Osteoblast (primary cell): ENCODE measurements at places on chromosomes 5 and 9.

- H3K36me3 ChIP-seq = no peaks in the 10 kb centered on the region
- H3K27ac ChIP-seq = no peak overlapping the region
- H3K4me3 ChIP-seq = no peak overlapping the region
- DNase-seq = no peak
These were observed 383.4 kb downstream of the BRINP1 start for GRCh38 chr9:118985851-118986250.

GRCh38 chr5:123367739-123368138 is 55.5 kb downstream of the CEP120 start:
- H3K4me1 ChIP-seq = no peaks in the 10 kb centered on the region
- DNase-seq = no peak

GRCh38 chr5:102865510-102866236 is 110.6 kb downstream of the PAM start:
- peak; percentile 91 for DNase-seq
- peak overlapping the region; percentile 93 for H3K4me3 ChIP-seq
- H3K4me1 ChIP-seq = peaks cover 21% of the 10 kb centered on the region
- no peaks in the 10 kb centered on the region for H3K27me3 ChIP-seq
- peaks cover 3% of the 10 kb centered on the region for H3K36me3 ChIP-seq

GRCh38 chr5:72649449-72649848 is 142.2 kb upstream of the ZNF366 start:
- DNase-seq = peak; percentile 76
- peaks cover 6% of the 10 kb centered on the region for H3K4me1 ChIP-seq
- H3K27me3 ChIP-seq = no peaks in the 10 kb centered on the region
- no peaks in the 10 kb centered on the region for H3K36me3 ChIP-seq
- H3K27ac ChIP-seq = no peak overlapping the region
- no peak overlapping the region for H3K4me3 ChIP-seq

DNA sequence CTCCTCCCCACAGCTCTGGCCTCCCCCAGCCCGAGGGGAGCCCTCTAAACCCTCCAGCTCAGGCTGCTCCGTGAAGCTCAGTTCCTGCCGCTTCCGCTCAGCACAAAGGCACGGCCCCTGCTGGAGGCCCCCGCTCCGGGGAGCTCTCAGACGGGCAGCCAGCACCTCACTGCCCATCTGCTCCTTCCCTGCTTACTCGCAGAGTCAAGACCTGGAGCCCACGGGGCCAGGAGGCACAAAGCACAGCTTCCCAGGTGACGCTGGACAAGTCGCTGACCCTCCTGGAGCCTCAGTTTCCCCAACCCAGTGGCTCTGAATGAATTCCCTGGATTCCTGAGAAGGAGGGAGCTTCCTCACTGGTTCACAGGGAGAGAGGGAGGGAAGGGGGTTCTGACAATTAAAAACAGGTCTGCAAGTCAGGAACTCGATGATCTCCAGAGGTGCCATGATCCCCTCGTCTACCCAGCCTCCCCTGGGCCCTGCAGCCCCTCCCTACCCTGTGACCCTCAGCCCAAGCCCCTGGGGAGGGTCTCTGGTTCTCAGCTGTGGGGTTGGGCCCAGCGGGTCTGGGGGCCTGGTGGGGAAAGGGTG is 36.2 kb downstream of the VAV2 start:
- H3K36me3 ChIP-seq = no peaks in the 10 kb centered on the region
- peaks cover 17% of the 10 kb centered on the region for H3K4me1 ChIP-seq

DNA sequence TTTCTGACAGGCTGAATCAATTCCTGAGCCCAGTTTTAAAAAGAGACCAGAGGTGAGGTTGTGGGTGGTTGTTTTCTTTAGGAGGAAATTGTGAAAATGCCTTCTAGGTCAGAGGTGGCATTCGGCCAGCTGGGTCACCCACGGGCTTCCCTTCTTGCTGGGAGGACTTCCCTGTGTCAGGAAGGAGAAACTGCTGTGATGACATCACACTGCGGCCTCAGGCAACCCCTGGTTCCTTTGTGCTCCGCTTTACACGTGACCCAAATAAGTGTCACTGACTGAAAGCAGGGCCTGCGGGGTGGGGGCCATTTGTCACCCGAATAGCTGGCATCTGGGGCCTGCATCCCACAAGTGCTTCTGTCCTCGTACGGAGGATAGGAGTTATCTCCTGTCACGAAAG is 39.7 kb downstream of the FABP6 start:
- peak; percentile 46 for DNase-seq

DNA sequence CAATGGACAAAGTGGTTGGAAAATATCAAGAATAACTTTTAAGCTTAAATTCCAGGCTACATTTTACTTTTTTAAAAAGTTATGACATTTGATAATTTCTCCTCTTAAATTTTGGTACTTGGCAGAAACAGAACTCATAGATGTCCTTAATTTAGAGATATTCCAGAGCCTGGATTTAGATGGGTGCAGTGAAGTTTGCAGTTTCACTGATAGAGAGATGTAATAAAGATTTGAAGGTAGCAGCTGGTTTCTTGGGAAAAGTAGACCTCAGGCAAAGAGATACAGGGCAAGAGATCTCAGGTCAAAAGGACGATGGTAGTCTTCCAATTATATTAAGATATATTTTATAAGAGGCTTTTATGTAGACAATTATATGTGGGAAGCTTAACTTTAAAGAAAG is 134.6 kb downstream of the ISL1 start:
- no peaks in the 10 kb centered on the region for H3K36me3 ChIP-seq
- no peak for DNase-seq
- H3K27ac ChIP-seq = no peak overlapping the region

DNA sequence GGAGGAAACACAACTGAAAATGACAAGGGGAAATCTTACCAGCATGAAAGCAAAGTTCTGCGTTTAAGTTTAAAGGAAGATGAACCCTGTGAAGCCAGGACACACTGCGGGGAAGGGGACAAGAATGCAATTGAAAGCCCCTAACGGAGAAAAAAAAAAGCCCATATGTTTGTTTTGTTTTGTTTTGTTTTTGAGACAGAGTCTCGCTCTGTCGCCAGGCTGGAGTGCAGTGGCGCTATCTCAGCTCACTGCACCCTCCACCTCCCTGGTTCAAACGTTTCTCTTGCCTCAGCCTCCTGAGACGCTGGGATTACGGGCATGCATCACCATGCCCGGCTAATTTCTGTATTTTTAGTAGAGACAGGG is 2.9 kb downstream of the STK10 start:
- no peak overlapping the region for H3K27ac ChIP-seq
- no peaks in the 10 kb centered on the region for H3K27me3 ChIP-seq
- no peak overlapping the region for H3K4me3 ChIP-seq
- no peak for DNase-seq

DNA sequence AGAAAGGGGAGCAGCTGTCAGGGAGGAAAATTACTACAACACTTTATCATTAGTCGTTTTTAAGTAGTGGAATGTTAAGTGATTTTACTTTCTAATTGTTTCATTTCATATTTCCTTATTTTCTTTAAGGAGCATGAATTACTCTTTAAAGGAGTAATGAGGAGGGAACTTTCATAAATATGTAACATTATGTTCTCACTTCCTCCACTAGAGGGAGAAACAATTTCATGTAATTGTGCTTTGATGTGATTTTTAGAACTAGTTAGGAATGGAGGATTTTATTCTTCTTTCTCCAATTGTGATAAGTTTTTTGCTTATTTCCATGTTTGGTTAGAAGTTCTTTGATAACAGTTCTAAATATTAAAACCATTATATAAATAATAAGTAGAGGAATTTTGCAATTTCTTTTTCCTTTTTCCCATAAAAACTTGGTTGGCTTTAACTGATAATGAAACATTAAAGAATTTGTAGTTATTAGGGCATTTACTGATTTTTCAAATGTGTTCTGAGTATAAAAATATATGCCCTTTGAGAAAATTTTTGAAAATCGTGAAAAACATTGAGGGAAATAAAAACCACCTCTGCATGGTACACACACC is 25.6 kb downstream of the CEP78 start:
- no peak overlapping the region for H3K4me3 ChIP-seq
- peaks cover 13% of the 10 kb centered on the region for H3K36me3 ChIP-seq
- no peak overlapping the region for H3K27ac ChIP-seq
- DNase-seq = no peak
- no peaks in the 10 kb centered on the region for H3K4me1 ChIP-seq

DNA sequence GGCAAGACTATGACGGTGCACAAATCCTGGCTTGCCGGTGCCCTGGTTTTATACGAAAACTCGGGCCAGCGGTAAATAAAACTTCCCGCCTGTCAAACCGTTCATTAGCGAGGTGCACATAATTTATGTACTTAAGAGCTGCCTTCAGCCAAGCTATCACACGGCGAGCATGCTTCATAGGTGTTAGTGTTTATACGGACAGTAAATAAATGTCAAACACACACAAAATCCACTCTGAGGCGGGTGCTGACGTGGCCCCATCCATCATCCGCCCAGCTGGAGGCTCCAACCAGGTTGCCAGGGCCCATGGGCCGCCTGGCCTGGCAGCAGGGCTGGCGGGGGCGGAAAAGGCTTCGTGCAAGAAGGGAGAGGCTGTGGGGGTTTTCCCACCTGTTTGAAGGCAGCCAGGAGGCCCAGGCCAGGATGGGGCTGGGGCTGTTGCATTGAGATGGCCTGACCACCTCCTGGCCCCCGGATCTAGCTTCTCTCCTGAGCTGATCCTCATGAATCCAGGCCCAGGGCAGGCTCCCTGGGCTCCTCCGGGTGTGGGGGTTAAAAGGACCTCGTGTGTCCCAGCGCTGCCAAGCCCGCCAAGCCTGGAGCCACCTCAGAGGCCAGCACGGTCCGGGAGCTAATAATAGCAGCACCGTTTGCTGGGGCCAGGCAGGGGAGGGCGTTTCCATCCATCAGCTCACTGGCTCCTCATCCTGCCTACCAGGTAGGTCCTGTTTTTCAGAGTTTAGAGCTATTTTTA is 43.2 kb downstream of the BARX1 start:
- H3K36me3 ChIP-seq = no peaks in the 10 kb centered on the region
- H3K4me1 ChIP-seq = no peaks in the 10 kb centered on the region

- no peak for DNase-seq
- H3K27ac ChIP-seq = no peak overlapping the region
- H3K4me3 ChIP-seq = no peak overlapping the region
- no peaks in the 10 kb centered on the region for H3K4me1 ChIP-seq
- no peaks in the 10 kb centered on the region for H3K36me3 ChIP-seq
- no peaks in the 10 kb centered on the region for H3K27me3 ChIP-seq
These were observed 1435.7 kb downstream of the MAT2B start for GRCh38 chr5:164941132-164941531.

DNA sequence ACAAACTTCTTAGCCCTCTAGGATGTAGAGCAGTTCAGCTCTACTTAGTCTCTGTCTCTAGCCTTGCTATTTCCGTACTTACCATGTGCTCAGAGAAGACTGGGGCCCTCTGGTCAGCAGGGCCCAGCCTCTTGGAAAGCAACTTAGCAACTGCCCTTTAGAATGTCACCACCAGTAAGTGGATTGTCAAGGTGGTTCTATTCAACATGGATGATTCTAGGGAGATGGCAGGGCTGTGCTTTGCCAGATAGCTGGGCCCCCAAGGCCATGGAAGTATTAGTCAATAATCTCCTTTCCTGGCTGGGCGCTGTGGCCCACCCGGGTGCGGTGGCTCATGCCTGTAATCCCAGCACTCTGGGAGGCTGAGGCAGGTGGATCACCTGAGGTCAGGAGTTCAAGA is 177.6 kb upstream of the MVB12B start:
- H3K36me3 ChIP-seq = no peaks in the 10 kb centered on the region
- H3K4me3 ChIP-seq = no peak overlapping the region

- DNase-seq = no peak
- H3K4me1 ChIP-seq = peaks cover 21% of the 10 kb centered on the region
- H3K36me3 ChIP-seq = no peaks in the 10 kb centered on the region
These were observed 3.9 kb downstream of the MAP3K1 start for GRCh38 chr5:56819060-56819881.

DNA sequence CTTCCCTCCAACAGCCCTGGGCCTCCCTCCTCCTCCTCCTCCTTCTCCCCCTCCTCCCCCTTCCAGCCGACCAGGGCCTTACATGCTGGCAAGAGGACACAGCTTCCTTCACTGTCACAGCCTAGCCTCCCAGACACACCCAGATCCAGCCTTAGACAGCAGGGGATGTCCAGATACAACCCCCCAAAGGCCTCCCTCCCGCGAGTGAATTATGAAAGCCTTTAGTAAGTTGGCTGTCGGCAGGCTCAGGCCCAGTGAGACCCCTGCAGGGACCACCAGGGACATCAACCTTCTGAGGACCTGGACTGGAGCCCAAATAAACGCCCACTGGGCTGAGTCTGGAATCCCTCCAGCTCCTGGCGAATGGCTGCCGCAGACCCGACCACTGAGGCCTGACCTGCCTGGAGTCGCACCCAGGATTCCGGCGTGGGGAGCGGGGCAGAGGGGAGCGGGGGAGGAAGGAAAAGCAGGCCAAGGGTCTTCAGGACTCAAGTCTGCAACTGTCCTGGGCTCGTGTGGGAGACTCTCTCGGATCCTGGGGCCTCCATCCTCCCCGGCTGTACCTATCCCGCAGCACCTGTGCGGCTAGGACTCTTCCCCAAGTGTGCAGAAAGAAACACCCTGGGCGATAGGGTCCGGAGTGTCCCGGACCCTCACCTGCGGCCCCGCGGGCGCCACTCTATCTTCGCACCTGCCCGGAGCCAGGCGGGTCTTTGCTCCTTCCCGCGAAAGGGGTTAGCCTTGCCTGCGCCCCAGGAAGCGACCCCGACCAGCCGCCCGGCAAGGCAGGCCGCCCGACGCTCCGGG is 705 bp downstream of the SEPTIN8 start:
- H3K4me1 ChIP-seq = peaks cover 16% of the 10 kb centered on the region
- DNase-seq = no peak
- H3K27me3 ChIP-seq = no peaks in the 10 kb centered on the region
- H3K4me3 ChIP-seq = peak overlapping the region; percentile 79

DNA sequence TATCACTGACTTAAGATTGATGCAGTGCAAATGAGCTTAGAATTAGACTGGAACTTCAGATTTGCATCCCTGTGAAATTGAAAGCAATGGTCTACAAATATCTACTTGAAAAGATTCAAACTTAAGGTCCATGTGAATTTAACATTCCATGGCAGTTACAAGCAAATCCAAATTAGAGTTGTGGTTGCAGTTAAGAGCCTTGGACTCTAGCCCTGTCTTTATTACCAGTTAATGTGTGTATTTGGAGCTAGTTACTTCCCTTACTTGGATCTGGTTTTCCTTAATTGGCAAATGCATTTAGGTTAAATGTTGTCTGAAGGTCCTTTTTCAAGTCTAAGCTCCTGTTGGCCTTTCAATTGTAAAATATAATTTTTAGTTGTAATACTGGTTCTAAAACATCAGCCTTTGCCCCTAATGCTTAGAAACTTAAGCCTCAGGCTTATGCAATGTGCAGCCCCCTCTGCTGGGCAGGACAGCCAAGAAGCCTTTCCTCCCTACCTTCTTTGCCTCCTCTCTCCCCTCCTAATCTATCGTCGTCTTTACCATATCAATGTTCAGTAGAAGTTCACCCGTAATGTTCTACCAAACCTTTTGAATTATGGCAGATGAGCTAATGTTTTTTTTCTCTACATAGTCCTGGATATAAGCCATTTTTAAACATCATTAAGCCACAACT is 59.5 kb downstream of the ERMP1 start:
- peaks cover 62% of the 10 kb centered on the region for H3K36me3 ChIP-seq
- H3K4me3 ChIP-seq = no peak overlapping the region
- H3K27ac ChIP-seq = no peak overlapping the region
- H3K4me1 ChIP-seq = no peaks in the 10 kb centered on the region
- no peak for DNase-seq

- H3K4me3 ChIP-seq = peak overlapping the region; percentile 86
- DNase-seq = peak; percentile 21
- H3K4me1 ChIP-seq = peaks cover 31% of the 10 kb centered on the region
- peaks cover 1% of the 10 kb centered on the region for H3K36me3 ChIP-seq
These were observed 554 bp downstream of the JAK2 start for GRCh38 chr9:4985386-4986266.
